ENCODE measurements at places on chromosomes 16 and 17.

DNA sequence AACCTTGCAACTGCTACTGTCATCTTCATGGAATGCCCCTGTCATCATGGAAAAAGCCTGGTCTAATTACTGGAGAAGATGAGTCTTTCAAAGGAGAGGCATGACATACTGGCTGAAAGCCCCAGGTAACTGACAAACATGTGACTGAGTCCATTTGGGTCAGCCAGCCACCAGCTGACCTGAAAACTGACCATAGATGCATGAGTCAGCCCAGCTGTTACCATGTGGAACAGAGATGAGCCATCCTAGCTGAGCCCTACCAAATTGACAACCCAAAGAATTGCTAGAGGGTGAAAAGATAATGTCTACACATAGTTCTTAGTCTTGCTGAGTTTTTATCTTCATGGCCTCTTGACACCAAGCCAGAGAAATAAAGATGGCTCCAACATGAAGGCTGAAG lies 311.8 kb downstream of the UTP18 start:
- no peak for DNase-seq

DNA sequence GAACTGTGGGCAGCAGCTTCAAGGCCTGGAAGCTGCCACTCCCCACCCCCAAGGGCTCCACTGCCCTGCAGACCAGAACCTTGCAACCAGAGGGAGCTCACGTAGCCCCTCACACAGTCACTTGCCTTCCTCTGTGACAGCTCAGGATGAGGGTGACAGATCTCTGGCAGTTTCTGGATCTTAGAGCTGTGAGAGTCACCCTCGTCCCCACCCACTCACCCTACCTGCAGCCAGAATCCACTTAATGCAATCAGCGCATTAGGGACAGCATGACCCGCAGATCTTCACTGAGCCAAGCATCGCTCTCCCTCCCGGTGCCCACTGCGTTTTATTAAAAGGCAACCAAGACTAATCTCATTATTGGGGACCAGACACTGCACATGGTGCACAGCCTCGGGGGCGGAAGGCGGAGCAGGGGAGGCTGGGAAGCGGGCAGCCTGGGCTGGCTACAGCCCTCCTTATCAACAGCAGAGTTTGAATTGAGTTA lies 3.5 kb downstream of the CYB561 start:
- DNase-seq: no peak

DNA sequence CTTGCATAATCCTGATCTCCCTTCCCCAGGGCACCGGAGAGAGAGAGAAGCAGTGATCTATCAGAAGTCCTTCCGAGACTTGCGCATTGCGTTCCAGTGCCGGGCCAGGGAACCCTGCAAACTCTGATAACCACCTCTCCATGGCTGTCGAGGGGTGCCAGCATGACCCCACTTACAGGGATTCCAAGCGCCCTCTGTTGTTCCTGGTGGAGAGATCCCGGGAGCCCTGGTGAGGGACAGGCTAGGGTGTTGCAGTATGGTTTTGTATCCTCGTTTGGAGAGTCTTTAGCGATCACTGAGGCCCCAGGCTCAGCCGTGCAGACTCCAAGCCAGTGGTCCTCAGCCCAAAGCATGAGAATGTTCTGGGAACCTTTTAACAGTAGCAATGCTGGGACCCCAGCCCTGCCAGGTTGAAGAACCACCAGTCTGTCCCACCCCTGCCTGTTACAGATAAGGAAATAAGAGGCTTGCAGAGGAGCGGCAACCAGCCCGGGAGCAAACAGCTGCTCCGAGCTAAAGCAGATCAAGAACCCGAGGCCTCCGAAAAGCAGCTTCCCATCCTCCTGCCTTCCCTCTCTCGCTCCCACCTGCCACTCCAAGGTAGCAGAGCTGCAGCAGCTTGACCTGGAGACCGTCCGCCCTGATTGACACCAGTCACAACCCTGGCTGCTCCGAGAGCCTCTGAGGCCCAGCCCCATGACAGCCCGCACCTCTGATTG lies 150.3 kb upstream of the RPL38 start:
- DNase-seq: no peak

GRCh38 chr16:56202036-56202435 lies 10.7 kb downstream of the GNAO1 start:
- DNase-seq: no peak

DNA sequence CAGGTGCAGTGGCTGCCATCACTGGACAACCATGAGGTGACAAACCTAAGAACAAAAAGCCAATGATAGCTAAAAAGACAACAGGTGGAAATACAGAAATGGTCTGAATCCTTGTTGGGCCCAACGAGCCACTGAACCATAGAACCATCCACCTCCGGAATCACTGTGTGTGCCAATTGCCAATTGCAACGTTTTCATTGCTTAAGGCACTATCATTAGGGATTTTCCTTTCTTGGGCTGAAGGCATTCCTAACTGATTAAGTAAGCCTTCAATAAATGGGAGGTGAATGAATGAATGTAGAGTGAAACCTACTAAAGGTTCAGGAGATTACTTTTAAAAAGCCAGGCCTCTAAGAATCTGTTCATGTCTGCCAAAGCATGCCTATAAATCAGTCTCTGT lies 3.6 kb downstream of the USP31 start:
- DNase-seq: no peak

DNA sequence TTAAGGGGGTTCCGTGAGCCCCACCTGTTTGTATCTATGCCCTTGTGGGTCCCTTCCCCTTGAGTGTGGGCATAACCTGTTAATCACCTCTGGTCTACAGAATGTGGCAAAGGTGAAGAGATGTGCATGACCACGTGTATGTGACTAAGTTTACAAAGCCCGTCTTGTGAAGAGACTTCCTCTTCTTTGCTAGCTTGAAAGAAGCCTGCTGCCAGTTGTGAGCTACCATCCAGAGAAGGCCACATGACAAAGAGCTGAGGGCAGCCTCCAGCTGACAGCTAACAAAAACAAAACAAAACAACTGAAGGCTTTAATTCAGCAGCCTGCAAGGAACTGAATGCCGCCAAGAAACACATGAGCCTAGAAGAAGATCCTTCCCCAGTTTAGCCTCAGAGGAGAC lies 112.0 kb downstream of the AXIN2 start:
- DNase-seq: no peak

DNA sequence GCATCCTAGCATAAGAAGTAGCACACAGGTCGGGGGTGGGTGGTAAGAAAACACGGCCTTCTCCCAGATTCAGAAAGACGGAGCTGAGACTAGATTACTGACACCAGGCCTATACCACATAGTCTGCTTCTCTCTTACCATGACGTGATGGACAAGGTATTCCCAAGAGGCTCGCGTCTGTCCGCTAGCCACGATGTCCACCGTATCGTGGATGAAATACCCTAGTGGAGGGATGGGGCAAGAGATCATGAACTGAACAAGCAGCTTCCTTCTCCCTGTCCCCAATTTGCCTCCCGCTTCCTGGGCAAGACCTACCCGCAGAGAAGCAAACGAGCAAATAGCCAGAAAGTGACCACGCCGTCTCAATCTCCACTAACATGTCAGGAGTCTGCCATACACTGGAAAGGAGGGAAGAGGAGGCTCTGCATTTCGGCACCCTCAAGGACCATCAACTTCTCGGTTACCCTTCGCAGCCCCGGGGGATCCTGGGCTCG lies 820 bp downstream of the TLCD1 start:
- no peak for DNase-seq
